ENCODE measurements at places on chromosomes 4 and X. TPM values are rescaled to one million over a fixed set of nuclear protein-coding genes. Genes with fewer than 3 reads are reported as not detected.

Gene RNF128
- 10.5 TPM for total RNA-seq

Gene AMER1
- 5.4 TPM for total RNA-seq

Gene DMRTC1B
- 4.4 TPM for total RNA-seq

Gene CYP2U1
- 8.0 TPM for total RNA-seq

Gene PRDM5
- 9.9 TPM for total RNA-seq

Gene GLOD5
- total RNA-seq, result not detected

Gene IDH3G
- total RNA-seq, result 122 TPM

Gene SLC38A5
- 6.2 TPM for total RNA-seq

Measured in prostate gland (tissue), 2 donors.